Activated T-cell treated with anti-CD3 and anti-CD28 coated beads for 4 hours (primary cell): ENCODE measurements at places on chromosomes 1 and 21.

GRCh38 chr1:208106218-208106617 is 138.0 kb downstream of the PLXNA2 start:
- DNase-seq, result no peak

DNA sequence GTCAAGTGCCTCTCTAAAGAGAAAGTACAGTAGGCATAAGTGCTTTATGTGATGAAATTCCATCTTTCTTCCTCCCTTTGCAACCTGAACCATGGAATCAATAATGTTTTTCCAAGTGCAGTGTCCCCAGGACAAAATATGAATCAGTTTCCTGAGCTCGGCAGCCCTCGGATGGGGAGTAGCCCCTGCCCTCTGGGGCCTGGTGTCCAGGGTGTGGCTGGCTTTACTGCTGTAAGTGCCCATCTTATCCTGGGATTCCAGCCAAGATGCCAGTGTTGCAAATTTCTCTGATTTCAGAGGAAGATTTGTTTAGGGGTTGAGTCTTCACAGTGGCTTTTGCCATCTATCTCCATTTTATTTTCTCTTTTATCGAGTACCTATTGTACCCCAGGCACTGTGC is 40.5 kb upstream of the SRP9 start:
- DNase-seq, result no peak

- DNase-seq, result no peak
Measured at GRCh38 chr1:90561103-90561783, 155.9 kb downstream of the BARHL2 start.

- no peak for DNase-seq
Measured at GRCh38 chr1:183859119-183859518, 54.2 kb downstream of the RGL1 start.

- no peak for DNase-seq
Measured at GRCh38 chr1:166511761-166512160, 327.5 kb upstream of the POGK start.

DNA sequence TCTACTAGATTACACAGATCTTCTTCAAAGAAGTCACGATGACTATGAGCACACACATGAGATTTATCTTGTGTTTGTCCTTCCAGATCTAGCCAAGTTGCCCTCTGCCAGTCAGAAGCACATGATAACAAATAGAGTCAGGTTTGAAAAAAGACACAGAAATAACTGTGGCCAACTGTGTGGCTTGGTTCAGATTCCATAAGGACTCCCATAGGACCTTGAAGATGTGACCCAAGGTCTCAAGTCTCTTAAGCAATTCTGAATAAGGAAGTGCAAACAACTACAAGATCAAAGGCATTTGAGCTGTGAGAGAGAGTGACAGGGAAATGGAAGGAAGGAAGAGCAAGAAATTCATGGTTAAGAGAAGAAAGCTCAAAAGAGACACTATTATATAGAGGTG is 194.0 kb downstream of the PLPP3 start:
- no peak for DNase-seq

GRCh38 chr1:18560692-18561091 is 70.0 kb upstream of the PAX7 start:
- no peak for DNase-seq

- no peak for DNase-seq
Measured at GRCh38 chr1:174788981-174789380, 210.8 kb upstream of the CACYBP start.

GRCh38 chr1:198575798-198576641 is 35.5 kb upstream of the ATP6V1G3 start:
- no peak for DNase-seq

- no peak for DNase-seq
Measured at GRCh38 chr1:92299477-92300150, 755 bp downstream of the RPAP2 start.

- no peak for DNase-seq
Measured at GRCh38 chr1:58994664-58995063, 210.8 kb upstream of the JUN start.

GRCh38 chr21:15071009-15071408 is 6.2 kb upstream of the NRIP1 start:
- DNase-seq, result no peak

- DNase-seq, result no peak
Measured at GRCh38 chr1:163172596-163172995, 30.1 kb downstream of the RGS5 start.

- DNase-seq, result no peak
Measured at GRCh38 chr1:213684454-213684853, 303.3 kb upstream of the PROX1 start.

GRCh38 chr1:36609241-36610027 is 126.7 kb upstream of the CSF3R start:
- no peak for DNase-seq

- DNase-seq, result no peak
Measured at GRCh38 chr1:95364546-95364945, 130.5 kb downstream of the RWDD3 start.

- DNase-seq, result no peak
Measured at GRCh38 chr1:10450836-10451235, 1.0 kb downstream of the CORT start.

DNA sequence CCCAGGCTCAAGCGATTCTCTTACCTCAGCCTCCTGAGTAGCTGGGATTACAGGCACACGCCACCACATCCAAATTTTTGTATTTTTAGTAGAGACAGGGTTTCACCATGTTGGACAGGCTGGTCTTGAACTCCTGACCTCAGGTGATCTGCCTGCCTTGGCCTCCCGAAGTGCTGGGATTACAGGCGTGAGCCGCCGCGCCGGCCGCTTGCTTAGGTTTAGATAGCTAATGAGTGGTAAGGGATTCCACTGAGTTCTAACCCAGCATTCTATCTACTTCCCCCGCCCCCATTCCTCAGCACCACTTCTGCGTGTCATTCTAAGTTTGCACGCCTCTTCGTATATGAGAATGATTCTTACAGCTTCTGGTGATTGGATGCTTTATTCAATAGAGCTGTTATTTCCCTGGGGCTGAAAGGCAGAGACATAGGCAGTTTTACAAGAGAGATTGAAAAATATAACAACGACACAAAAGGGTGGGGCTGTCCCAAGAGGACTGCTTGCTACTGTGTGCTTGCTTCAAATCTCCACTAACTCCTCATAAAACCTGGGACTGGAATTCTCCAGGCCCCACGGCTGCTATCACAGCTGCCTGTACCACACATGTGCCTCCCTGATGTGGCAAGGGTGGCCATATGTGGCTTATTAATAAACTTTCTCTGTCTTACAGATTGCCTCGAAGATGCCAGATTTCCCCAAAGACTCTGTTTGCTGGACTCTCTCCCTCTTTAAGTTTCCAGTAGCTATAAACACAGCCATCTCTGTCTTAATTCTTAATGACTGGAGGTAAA is 23.7 kb upstream of the GREM2 start:
- no peak for DNase-seq

GRCh38 chr1:95263450-95263849 is 29.4 kb downstream of the RWDD3 start:
- no peak for DNase-seq

DNA sequence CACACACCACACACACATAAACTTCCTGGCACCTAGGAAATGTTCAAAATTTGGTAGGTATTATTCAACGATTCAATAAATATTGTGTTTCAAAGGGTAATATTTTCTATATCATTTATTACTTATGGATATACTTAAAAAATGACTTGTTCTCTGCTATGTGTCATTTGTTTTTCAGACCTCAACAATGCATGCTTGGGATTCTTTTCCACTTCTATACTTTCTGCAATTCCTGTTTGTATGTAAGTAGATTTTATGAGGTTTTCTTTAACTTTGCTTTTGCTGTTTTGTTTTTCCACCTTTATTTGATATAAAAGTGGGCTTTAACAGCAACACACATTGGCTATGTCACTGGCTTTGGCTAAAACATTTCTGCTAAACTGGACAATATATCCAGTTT is 3.5 kb downstream of the CEP170 start:
- no peak for DNase-seq

GRCh38 chr1:20538760-20539551 is 13.4 kb upstream of the FAM43B start:
- no peak for DNase-seq

DNA sequence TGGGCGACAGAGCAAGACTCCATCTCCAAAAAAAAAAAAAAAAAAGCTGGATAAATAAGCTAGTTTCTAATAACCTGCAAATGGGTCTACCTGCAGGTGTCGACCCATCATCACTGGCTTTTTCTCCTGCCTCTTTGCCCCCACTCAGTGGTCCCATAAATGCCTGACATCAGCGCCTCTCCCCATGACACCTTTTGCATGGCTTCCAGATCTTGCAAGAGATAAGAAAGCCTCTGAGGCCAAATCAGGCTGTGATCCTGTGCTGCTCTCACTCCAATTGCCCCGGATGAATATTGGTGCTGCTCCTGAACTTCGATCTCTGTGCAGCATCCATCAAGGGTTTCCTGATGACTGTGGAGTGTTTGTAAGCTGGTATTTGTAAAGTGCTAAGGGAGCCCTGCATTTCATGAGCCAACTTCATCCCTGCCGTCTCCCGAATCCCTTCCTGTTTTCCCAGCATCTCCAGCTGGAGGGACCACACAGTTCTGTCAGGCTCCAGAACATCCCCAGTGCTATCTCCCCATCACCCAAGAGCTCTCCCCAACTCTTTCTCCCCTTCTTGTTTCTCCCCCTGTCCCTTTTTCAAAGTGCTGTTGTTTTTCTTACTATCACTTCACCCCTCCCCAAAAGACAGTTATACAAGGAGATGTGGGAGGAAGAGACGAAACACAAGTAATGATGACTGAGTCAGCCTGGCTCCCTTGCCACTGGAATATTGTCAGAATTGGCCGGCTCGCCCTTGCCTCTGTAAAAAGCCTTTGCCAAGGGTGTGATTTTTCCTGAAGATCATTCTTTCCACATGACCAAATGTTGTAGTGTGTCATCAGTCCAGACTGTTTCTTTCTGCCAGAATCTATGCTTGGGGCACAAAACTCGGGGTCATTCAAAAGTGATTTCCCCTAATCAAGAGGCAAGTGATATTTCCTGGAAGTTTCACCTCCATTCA is 2.8 kb upstream of the EFHD2 start:
- DNase-seq, result no peak

- no peak for DNase-seq
Measured at GRCh38 chr21:45753445-45753844, 109.9 kb downstream of the PCBP3 start.
